Epithelial cell of alveolus of lung (primary cell): ENCODE measurements at places on chromosomes 5 and 9. TPM values are rescaled to one million over a fixed set of nuclear protein-coding genes. Genes with fewer than 3 reads are reported as not detected.

Gene ARID3C
- 0.13 TPM in 1 of 2 replicates, not detected in the other for total RNA-seq

Gene CSF1R
- under 0.01 TPM in 1 of 2 replicates, not detected in the other for total RNA-seq

Gene PCDHA4
- 0.48 TPM in 1 of 2 replicates, not detected in the other for total RNA-seq

Gene IGFBPL1
- not detected in 2 replicates for total RNA-seq

Gene SPATA31E1
- not detected in 2 replicates for total RNA-seq

Gene PCDHGA11
- 5.9 and 13.7 TPM in 2 replicates for total RNA-seq

Gene OBP2B
- total RNA-seq = not detected in 2 replicates

Gene GM2A
- total RNA-seq = 20.4 and 36.9 TPM in 2 replicates

Gene SIT1
- not detected in 2 replicates for total RNA-seq

Gene KIF3A
- 3.1 and 3.5 TPM in 2 replicates for total RNA-seq

Gene WNT8A
- total RNA-seq = not detected in 2 replicates

Gene CCDC127
- 3.6 and 3.8 TPM in 2 replicates for total RNA-seq

Gene ANAPC2
- total RNA-seq = 7.8 and 20.0 TPM in 2 replicates

Gene HAVCR1
- total RNA-seq = not detected in 2 replicates

Gene SH2D3C
- total RNA-seq = 0.08 and 0.52 TPM in 2 replicates

Gene OTP
- total RNA-seq = 0.24 TPM in 1 of 2 replicates, not detected in the other

Gene RPL12
- 3,154 and 4,961 TPM in 2 replicates for total RNA-seq

Gene NMRK1
- total RNA-seq = 13.8 and 27.4 TPM in 2 replicates

Gene NSMF
- 27.4 and 49.7 TPM in 2 replicates for total RNA-seq

Gene SLC25A48
- not detected in 2 replicates for total RNA-seq

Gene ZNF169
- total RNA-seq = 0.91 and 3.6 TPM in 2 replicates

Gene CDH10
- 0.08 and 2.6 TPM in 2 replicates for total RNA-seq

Gene SPINK7
- total RNA-seq = not detected in 2 replicates
